Activated effector memory CD4-positive, alpha-beta T cell treated with anti-CD3 and anti-CD28 coated beads, Interleukin-2, amount 50 U/mL, for 16 hours (primary cell): ENCODE measurements at places on chromosomes 16 and 17.

DNA sequence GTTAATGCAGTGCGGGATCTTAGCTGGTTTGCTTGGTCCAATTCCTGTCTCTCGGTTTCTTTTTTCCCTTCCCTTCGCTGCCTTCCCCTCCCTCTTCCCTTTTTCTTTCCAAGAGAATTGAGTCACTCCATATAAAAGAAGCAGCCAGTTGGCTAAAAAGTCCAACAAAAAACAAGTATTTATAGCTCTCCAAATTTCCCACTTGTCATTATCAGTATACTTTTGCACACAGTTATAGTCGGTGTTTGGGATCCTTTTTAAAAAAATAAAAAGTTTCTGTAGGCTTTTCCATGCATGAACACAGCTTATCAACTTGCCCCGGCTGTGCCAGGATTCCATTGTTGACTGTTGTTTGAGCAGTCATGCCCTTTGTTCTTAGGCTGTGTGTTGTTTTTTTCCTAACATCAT, 24.9 kb downstream of the HMOX2 start:
- no peak for DNase-seq

GRCh38 chr17:859061-859823, 77.1 kb downstream of the MRM3 start:
- DNase-seq = no peak

DNA sequence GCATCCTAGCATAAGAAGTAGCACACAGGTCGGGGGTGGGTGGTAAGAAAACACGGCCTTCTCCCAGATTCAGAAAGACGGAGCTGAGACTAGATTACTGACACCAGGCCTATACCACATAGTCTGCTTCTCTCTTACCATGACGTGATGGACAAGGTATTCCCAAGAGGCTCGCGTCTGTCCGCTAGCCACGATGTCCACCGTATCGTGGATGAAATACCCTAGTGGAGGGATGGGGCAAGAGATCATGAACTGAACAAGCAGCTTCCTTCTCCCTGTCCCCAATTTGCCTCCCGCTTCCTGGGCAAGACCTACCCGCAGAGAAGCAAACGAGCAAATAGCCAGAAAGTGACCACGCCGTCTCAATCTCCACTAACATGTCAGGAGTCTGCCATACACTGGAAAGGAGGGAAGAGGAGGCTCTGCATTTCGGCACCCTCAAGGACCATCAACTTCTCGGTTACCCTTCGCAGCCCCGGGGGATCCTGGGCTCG, 820 bp downstream of the TLCD1 start:
- no peak for DNase-seq

DNA sequence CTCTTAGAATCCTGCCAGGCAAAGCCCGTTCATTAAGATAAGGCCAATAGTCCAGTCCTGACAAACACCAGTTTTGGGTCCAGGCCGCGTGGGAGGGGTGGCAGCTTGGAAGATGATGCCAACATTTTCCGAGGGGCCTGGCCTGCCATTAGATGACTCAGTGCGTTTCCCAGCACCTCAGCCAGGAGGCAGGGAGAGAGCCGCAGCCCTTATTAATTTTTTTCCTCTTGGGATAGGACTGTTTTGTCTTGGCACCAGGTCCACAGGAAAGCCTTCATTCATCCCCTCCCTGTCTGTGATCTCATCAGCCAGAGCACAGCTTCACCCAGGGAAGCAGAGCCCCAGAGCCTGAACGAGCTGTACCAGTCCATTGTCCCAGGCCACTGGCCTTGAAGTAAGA, 4.7 kb upstream of the NDEL1 start:
- no peak for DNase-seq

- peak; percentile 45 for DNase-seq
These were observed 9.7 kb downstream of the ZNHIT3 start for GRCh38 chr17:36496018-36496789.

- DNase-seq = no peak
These were observed 20.8 kb upstream of the CDC6 start for GRCh38 chr17:40266882-40267281.

DNA sequence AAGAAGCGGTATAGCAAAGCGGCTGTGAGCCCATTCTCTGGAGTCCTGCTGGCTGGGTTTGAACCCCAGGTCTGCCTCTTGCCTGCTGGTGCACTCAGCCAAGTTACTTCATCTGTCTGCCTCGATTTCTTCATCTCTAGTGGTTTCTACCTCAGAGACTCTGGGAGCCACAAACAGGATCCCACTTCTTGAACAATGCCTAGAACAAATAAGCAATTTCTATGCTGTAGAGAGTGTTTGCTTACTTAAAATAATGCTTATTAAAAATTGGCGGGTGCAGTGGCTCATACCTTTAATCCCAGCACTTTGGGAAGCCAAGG, 75.5 kb downstream of the CMIP start:
- no peak for DNase-seq

- no peak for DNase-seq
These were observed 4.3 kb upstream of the ADGRG1 start for GRCh38 chr16:57624044-57624688.

GRCh38 chr16:19354371-19354770, 63.3 kb upstream of the TMC5 start:
- no peak for DNase-seq

- DNase-seq = no peak
These were observed 255.1 kb downstream of the SNX29 start for GRCh38 chr16:12231666-12232065.

DNA sequence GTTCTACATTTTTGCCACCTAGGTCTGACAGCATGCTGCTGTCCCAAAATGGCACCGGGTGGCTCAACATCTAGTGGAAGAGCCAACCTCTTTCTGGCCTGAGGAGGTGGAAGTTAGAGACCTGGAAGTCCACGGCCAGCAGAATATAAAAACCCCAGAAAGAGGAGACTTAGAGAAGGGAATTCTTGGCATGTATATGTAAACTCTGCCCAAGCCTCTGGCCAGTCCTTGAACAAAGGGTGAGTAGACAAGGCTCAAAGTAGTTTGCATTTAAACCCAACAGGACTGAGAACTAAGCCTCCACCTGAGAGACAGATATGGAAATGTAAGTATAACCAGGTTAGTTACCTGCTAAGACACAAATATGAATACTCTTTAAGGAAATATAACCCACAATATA, 210.3 kb downstream of the GRIN2A start:
- no peak for DNase-seq

DNA sequence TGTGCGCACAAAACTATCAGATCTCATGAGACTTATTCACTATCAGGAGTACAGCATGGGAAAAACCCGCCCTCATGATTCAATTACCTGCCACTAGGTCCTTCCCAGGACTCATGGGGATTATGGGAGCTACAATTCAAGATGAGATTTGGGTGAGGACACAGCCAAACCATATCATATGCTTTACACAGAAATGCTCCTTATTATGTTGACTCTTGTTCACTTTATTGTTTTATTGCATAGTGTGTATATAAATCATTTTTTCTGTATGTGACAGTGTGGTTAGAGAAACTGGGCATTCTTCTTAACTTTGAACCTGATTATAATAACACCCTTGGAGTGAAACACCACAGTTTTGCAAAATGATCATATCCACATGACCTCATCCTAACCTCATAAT, 212.8 kb upstream of the TNRC6C start:
- DNase-seq = no peak

GRCh38 chr17:20922128-20922670, 120.6 kb downstream of the USP22 start:
- no peak for DNase-seq

DNA sequence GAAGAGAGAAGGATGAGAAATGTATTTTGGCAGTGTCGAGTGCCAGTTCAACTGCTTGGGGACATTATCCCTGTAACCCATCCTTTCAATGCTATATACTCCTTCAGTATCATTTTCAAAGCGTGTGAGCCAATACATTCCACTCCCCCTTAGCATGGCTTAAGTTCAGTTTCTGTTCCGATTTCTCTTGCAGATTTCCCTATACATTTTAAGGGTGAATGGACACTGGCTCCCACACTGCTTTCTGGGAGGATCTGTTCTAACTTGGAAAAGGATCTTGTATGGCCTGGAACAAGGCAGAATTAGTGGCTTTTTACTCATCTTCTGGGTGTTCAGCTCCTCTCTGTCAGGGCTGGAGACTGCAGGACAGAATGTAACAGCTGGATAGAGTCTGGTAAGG, 333.8 kb downstream of the HAPSTR1 start:
- no peak for DNase-seq

DNA sequence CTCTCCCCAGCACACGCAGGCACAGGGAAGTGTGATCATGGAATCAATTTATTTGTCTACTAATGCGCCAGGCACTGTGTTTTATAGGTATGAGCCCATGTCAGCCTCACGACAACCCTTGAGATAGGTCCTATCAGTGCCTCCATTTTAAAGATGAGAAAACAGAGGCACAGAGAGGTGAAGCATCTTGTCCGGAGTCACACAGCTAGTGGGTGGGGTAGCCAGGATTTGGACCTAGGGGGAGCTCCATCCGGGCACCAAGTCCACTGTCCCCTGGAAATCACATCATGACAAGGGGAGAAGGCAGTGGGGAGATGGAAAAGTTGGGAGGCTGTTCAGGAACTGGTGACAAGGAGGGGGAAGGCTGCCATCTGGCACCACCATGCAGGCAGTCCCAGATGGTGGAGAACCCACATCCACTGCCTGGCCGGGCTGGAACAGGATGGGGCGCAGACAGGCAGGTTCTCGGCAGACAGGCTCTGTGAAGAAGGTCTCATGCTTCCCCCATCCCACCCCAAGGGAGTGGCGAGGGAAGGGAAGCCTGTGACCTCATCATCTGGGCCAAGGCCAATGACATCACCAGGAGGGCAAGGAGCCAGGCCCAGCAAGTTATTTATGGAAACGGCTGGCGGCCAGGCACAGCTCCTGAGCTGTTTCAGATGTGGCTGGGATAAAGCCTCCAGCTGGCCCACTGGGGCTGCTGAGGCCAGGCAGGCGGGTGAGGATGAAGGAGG, 126.0 kb upstream of the SDK2 start:
- no peak for DNase-seq

- DNase-seq = no peak
These were observed 48.2 kb downstream of the CCDC42 start for GRCh38 chr17:8696426-8696825.

- no peak for DNase-seq
These were observed 141.4 kb downstream of the PMP22 start for GRCh38 chr17:15123593-15124263.

- no peak for DNase-seq
These were observed 6.0 kb upstream of the CCL2 start for GRCh38 chr17:34249061-34249460.

- DNase-seq = no peak
These were observed 14.7 kb downstream of the STXBP4 start for GRCh38 chr17:54983260-54983659.

GRCh38 chr17:57823469-57824401, 26.1 kb downstream of the MRPS23 start:
- DNase-seq = no peak

DNA sequence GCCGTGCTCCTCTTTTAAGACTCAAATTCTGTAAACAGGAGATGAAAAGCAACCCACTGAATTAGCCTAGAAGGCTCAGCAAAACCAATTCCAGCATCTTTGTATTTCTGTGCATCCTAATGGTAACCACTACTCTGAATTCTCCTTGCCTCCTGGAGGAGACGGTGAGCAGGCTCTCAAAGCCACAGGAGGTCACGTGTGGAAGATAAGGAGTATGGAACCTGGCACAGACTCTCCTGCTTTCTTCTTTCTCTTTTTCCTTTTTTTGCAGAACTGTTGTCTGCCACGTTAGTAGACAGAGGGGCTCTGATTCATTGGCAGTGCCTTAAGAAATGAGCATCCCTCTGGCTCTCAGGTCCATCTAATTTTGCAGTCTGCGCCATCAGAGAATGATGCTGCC, 44.4 kb downstream of the VPS53 start:
- no peak for DNase-seq

GRCh38 chr17:45688820-45689219, 95.3 kb upstream of the CRHR1 start:
- DNase-seq = no peak

- no peak for DNase-seq
These were observed 701 bp upstream of the DPEP2 start for GRCh38 chr16:67999985-68000384.

DNA sequence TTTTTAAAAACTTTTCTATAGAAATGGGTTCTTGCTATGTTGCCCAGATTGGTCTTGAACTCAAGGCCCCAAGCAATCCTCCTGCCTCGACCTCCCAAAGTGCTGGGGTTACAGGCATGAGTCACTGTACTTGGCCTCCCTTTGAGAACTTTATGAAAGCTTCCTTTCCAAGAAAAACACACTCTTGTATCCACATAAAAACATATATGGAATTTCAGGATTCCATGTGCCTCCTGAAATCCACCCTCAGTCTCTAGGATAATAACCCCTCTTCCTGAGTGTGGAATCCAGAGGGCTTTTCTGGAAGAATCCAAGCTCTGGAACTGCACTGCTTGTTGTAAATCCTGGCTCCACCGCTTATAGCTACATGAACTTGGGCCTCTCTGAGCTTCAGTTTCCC, 53.2 kb upstream of the MRTFB start:
- DNase-seq = no peak

DNA sequence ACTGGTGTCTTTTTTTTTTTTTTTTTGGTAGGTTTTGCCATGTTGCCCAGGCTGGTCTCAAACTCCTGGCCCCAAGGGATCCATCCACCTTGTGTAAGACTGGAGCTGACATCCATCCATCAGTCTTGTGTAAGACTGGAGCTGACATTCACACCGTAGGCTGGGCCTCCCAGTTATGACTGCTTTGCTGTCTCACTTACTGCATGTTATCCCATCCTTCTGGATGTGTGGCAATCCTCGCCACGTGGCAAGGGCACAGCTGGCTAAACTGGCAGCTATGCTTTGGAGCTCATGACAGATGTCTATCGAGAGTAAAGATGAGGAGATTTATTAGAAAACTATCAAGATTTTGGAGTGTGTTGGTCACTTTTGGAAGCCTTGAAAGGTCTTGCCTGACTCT, 115.1 kb downstream of the ABCA8 start:
- DNase-seq = no peak

GRCh38 chr16:79334127-79334526, 266.4 kb downstream of the MAF start:
- DNase-seq = peak; percentile 79

DNA sequence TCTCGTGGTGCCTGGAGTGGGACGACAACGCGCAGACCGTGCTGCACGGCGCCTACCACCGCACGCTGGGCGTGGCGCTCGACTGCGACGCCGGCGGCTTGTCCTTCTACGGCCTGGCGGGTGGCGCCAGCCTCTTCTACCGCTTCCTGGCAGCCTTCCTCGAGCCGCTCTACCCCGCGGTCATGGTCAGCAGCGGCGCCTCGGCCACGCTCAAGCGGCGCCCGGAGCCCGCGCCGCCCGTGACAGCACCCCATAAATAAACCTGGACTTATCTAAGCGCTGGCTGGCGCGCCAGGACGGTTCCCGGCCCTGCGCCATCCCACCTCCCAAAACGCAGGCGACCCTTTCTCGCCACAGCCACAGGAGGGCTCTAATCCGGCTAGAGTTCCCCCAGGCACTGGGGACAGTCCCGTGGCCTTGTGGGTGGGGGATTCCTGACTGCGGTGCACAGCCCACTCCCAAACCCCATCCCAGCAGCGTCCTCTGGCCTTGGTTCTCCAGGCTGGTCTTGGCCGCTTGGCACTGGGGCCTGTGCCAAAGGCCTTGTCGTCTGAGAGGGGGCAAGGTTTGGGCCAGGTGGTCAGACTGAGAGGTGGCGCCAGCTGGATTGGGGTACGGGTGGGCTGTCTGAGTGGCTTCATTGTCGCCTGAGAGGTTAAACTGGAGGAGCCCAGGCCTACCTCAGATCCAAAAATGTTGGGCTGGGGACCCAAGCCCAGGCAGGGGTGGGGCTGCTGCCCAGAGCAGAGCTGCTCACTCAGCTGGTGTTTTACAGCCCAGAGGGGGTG, 10.1 kb upstream of the SLC16A5 start:
- peak; percentile 81 for DNase-seq
